ENCODE measurements at places on chromosomes 7 and 10.

- DNase-seq, result no peak
Observed at GRCh38 chr7:22582863-22583622, 83.1 kb upstream of the STEAP1B start.

GRCh38 chr10:111485767-111486166, 408.9 kb downstream of the ADRA2A start:
- DNase-seq, result no peak

DNA sequence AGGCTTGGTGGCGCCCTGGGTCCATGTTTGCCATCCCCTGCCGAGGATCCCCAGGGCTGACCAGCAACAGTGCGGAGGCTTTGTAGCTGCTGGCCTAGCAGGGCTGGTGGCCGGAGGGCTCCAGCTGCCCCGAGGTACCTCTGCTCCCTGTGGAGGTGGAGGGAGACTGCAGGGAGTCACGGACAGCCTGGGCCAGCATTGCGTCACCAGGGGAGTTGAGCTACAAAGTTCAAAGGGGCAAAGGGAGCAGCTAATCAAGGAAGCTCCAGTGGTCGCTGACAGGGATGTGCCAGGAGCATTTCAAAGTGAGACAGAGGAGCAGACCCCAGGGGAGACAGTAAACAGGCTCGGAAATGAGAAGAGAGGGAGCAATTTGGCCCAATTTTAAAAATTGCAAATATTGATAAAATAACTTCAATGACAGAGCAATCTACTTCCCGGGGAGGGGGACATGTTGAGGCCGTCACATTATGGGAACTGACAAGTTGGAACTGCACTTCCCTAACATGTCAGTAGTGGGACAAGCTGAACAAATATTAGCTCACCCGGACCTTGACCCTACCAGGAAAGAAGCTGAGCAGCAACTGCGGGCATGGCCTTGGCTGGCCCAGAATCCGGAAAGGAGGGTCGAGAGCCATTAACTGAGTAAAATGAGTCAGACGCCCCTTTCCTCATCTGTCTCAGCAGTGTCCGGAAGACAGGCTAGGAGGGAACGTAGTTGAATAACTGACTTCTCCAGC, 39.4 kb downstream of the BTBD16 start:
- no peak for DNase-seq

GRCh38 chr10:29823553-29824080, 188.8 kb upstream of the SVIL start:
- DNase-seq, result no peak

GRCh38 chr7:46478046-46478445, 557.0 kb upstream of the IGFBP3 start:
- no peak for DNase-seq

DNA sequence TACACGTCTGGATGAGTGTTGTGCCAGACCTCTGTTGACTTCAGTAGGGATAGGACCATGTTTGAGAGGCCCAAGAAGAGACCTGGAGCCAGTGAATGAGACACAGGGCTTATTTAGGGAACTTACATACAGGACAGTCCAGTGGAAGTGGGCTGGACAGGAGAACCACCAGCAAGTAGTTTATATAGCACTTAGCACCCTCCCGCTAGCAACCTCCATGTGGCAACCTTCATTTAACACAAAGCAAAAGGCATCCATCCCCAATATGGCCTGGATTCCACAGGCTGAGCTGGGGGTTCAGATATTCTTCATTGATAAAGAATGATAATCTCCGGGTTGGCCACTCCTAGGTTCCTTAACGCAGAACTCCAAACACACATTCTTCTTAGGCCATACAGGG, 93.7 kb downstream of the TRIM24 start:
- no peak for DNase-seq
